ENCODE measurements at places on chromosomes 5 and 9. TPM values are rescaled to one million over a fixed set of nuclear protein-coding genes. Genes with fewer than 3 reads are reported as not detected.

DNA sequence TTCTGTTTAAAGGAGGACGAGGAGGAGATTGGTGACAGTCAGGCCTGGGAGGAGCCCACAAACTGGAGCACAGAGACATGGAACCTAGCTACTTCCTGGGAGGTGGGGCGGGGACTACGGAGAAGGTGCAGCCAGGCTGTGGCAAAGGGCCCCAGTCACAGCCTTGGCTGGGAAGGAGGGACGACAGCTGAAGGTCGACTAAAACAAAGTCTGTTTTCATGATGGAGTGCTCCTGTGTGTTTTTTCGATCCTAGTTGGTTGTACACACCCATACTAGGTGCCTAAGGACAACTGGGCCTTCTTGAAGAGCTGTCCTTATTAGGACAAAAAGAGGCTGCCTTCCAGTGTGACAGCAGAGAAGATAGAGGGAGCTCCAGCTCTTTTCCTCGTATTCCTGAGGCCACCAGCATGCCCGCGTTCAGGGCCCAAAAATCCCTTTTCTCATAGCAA lies 2.9 kb downstream of the CCDC107 start:
- H3K27ac ChIP-seq: peak overlapping the region; percentile 81
- H3K27me3 ChIP-seq: no peaks in the 10 kb centered on the region
- peak; percentile 57 for DNase-seq
- H3K4me1 ChIP-seq: no peaks in the 10 kb centered on the region
- H3K4me3 ChIP-seq: no peak overlapping the region

DNA sequence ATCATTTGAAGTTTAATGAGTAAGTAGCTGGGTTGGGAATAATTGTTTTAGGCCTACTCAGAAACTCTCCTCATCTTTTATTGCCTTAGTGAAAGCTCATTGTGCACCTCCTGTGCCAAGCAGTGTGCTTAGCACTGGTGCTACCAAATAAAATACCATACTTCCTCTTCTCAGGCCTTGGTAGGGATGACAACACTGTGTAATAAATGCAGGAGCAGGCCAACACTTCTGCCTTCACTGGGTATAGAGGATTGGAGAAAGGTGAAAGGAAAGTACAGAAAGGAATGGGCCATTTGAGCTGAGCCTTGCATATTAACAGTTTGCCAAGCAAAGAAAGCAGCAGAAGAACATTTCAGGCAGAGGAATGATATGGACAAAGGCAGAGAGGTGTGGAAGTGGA lies 285.7 kb downstream of the NR3C1 start:
- no peaks in the 10 kb centered on the region for H3K27me3 ChIP-seq
- DNase-seq: no peak
- no peaks in the 10 kb centered on the region for H3K4me1 ChIP-seq
- no peak overlapping the region for H3K4me3 ChIP-seq

- no peak for DNase-seq
- H3K4me3 ChIP-seq: no peak overlapping the region
- peaks cover 27% of the 10 kb centered on the region for H3K27me3 ChIP-seq
- no peaks in the 10 kb centered on the region for H3K4me1 ChIP-seq
Observed at GRCh38 chr5:144201588-144201987, 30.9 kb downstream of the KCTD16 start.

- H3K4me3 ChIP-seq: peak overlapping the region; percentile 31
- H3K36me3 ChIP-seq: no peaks in the 10 kb centered on the region
- no peaks in the 10 kb centered on the region for H3K27me3 ChIP-seq
- H3K4me1 ChIP-seq: no peaks in the 10 kb centered on the region
Observed at GRCh38 chr9:76691517-76692313, 72.5 kb upstream of the PCA3 start.

- H3K4me3 ChIP-seq: no peak overlapping the region
- H3K4me1 ChIP-seq: no peaks in the 10 kb centered on the region
- H3K27me3 ChIP-seq: no peaks in the 10 kb centered on the region
- H3K27ac ChIP-seq: no peak overlapping the region
- no peak for DNase-seq
Observed at GRCh38 chr5:74957906-74958305, 91.7 kb upstream of the FAM169A start.

GRCh38 chr9:135864447-135865049 lies 42.8 kb downstream of the CAMSAP1 start:
- no peak overlapping the region for H3K4me3 ChIP-seq
- H3K36me3 ChIP-seq: no peaks in the 10 kb centered on the region
- no peaks in the 10 kb centered on the region for H3K4me1 ChIP-seq
- DNase-seq: peak; percentile 24

- no peak overlapping the region for H3K4me3 ChIP-seq
- H3K27me3 ChIP-seq: no peaks in the 10 kb centered on the region
- no peak overlapping the region for H3K27ac ChIP-seq
Observed at GRCh38 chr5:135395451-135395850, 3.6 kb downstream of the MACROH2A1 start.

- DNase-seq: peak; percentile 71
- no peaks in the 10 kb centered on the region for H3K4me1 ChIP-seq
- peak overlapping the region; percentile 82 for H3K27ac ChIP-seq
- no peaks in the 10 kb centered on the region for H3K36me3 ChIP-seq
Observed at GRCh38 chr9:136539427-136540421, 6.1 kb downstream of the NOTCH1 start.

- H3K4me3 ChIP-seq: no peak overlapping the region
- H3K36me3 ChIP-seq: no peaks in the 10 kb centered on the region
- H3K4me1 ChIP-seq: no peaks in the 10 kb centered on the region
Observed at GRCh38 chr5:64497386-64497785, 8.4 kb upstream of the RGS7BP start.

DNA sequence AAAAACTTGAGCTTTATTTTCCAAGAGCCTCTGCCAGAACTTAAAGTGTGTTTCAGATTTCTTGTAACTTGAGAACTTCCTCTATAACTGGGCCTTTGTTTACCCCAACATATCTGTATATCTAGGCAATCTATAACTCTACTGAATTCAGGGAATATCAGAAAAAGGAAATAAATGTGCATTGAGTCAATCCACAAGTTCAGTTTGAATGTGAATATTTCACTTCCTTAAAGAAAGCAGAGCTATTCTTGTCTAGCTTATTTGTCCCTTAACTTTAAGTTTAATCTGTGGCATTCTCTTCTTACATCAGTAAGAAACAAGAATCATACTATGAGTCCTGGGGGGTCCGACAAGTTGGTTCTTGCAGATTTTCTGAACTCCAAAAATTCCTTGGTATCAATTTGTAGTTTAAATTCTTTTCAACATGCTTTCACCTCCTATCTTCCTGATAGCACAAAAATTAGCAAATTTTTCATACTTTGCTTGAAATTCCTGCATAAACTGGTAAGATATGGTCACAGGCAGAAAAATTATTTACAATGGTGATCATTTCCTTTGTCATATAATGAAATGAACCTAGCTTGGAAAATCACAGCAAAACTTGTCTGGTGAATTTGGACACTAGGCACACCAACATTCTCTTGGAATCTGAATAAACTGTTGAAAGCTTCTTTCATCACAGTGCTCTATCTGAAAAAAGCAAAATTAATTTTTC lies 19.8 kb upstream of the ITGA1 start:
- no peak for DNase-seq
- H3K27me3 ChIP-seq: no peaks in the 10 kb centered on the region
- H3K4me3 ChIP-seq: no peak overlapping the region
- no peaks in the 10 kb centered on the region for H3K36me3 ChIP-seq

DNA sequence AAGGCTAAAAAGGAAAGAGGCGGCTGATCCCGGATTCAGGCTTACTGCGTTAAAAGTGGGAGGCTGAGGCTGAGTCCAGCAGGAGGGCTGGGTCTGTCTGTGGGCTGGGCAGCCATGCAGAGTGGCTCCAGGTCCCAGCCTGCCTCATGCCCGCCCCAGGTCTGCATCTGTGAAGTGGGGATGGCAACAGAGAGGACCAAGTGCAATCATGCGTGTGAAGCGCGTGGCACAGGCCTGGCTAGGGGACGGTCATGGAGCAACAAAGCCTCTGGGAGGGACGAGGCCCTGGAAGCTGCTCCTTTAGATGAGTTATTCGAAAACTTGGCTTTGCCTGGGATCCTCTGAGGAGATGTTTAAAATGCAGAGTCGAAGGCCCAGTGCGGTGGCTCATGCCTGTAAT lies 30.4 kb upstream of the BARHL1 start:
- no peaks in the 10 kb centered on the region for H3K4me1 ChIP-seq
- no peaks in the 10 kb centered on the region for H3K36me3 ChIP-seq
- H3K27me3 ChIP-seq: no peaks in the 10 kb centered on the region
- no peak overlapping the region for H3K27ac ChIP-seq

DNA sequence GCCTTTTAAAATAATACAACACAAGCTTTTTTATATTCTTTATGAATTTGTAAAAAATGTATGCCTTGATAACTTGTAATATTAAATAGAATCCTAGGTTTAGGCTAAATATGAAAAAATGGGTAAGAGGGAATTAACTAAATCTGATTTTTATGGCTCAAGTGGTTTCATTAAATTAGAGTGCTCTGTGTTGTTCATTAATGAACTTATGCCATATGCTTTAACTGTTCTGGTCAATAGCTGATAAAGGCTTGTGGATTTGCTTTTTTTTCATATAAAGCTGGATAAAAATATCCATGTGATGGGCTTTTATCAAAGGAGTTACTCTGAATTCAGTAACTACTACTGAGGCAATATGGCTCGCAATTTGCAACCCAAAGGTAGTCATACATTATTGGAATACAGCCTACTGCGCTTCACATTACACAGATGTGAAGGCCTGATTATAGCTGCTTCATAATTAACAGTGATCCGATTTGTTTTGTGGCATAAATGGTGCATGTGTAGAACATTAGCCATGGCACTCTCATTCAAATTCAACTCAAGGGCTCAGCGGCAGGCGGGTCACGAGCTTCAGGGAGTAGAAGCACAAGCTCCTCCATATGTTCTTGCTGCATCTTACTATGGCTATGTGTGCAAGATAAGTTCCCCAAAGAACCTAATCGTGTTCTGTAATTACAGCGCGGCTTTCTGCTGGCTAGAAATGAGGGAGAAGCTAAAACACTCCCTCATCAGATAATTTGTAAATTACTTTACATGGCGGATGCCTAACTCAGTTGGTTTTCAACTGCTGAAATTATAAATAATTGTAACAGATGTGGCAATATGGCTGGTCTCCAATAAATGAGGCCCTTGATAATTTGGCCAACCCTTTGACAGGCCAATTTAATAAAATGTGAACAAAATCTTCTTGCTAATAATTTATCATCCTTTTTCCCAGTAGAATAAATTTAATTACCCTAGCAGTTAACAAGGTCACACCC lies 188.3 kb downstream of the CNTLN start:
- no peaks in the 10 kb centered on the region for H3K27me3 ChIP-seq
- no peaks in the 10 kb centered on the region for H3K4me1 ChIP-seq
- H3K4me3 ChIP-seq: no peak overlapping the region
- H3K27ac ChIP-seq: no peak overlapping the region

- DNase-seq: no peak
- H3K4me3 ChIP-seq: no peak overlapping the region
Observed at GRCh38 chr5:107058235-107058634, 612.5 kb downstream of the EFNA5 start.

DNA sequence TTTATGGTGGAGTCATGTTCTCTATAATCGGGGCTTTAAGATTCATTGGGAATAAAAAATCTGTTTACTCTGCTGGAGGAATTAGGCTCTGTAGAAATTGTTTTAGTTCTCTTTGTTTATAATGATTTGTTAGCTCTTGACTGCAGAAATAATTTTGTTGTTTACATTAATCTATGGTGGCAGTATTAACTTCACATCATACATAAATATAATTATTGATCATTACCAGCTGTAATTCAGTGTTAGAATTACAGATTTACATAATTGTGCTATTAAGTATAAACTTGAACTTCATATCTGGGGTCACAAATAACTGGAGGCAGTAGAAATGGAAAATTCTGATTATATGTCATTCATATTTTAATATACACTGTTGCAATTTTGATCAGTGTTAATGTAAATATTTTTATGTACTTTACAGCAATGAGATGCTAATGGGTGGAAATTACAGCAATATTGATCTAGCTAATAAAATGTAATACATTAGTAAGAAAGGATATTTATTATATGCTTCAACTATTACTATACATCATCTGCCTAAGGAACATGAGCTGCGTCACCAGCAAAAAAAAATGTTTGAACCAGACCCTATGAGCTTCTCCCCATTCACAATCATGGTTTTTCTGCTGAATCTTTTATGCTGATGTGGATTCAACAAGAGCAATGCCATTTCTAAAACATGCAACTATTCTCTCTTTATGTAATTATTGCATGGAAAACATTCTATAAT lies 846.6 kb downstream of the NR2F1-AS1 start:
- H3K27ac ChIP-seq: no peak overlapping the region
- H3K36me3 ChIP-seq: no peaks in the 10 kb centered on the region
- no peaks in the 10 kb centered on the region for H3K4me1 ChIP-seq
- no peak overlapping the region for H3K4me3 ChIP-seq
- DNase-seq: no peak

DNA sequence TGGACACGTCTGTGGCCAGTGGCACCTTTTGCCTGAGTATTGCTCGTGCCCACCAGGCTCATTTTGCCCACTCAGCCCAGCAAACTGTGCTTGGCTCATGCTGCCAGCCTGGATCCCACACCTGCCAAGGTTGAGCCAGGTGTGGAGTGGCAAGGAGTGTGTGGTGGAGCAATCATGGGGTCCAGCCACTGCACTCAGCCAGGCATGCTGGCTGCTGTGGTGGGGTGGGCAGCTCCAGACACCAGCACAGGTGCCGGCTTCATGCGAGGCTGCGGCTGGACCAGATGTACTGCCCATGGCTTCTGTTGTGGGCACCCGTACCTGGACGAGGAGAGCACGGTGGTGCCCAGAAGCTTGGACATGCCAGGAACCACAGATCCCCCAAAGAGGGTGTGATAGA lies 364.1 kb downstream of the TMEM38B start:
- H3K36me3 ChIP-seq: no peaks in the 10 kb centered on the region
- DNase-seq: no peak
- H3K27ac ChIP-seq: no peak overlapping the region
- no peak overlapping the region for H3K4me3 ChIP-seq

DNA sequence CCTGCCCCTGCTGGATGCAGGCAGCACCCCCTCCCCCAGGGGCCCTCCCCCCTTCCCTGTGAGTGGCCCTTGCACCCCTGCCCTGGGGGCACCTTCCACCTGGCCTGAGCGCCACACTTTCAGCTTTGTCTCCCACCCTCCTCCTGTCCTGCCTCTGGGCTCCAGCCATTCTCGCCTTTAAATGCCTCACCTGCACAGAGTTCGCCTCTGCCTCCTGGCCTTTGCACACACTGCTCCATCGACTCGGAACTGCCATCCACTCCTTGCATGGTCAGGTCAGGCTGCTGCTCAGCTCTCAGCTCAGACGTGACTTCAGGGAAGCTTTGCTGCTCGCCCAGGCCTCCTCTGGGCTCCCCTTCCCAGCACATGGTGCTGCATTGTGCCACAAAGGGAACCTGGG lies 10.2 kb downstream of the FAM163B start:
- H3K27me3 ChIP-seq: peaks cover 30% of the 10 kb centered on the region
- DNase-seq: no peak
- H3K4me1 ChIP-seq: no peaks in the 10 kb centered on the region

GRCh38 chr9:119898316-119898715 lies 529.1 kb upstream of the BRINP1 start:
- H3K4me3 ChIP-seq: no peak overlapping the region
- no peak for DNase-seq
- no peaks in the 10 kb centered on the region for H3K4me1 ChIP-seq

GRCh38 chr5:159051421-159052282 lies 48.1 kb downstream of the EBF1 start:
- H3K36me3 ChIP-seq: no peaks in the 10 kb centered on the region

Gene ADAMTS19
- total RNA-seq: not detected

Gene OR1J4
- total RNA-seq: not detected

Gene OR13C3
- total RNA-seq: not detected

Gene FBP2
- not detected for total RNA-seq

Gene NDST1
- total RNA-seq: 92.3 TPM

Gene HMMR
- 3.5 TPM for total RNA-seq

Gene HTR4
- 0.66 TPM for total RNA-seq

Gene FOXD4L4
- total RNA-seq: 0.32 TPM

Gene SLC34A1
- total RNA-seq: not detected

Gene PCDHB16
- total RNA-seq: 11.8 TPM

Gene CNTNAP3
- 23.9 TPM for total RNA-seq

Gene SKP2
- total RNA-seq: 11.1 TPM

Gene INSL6
- total RNA-seq: not detected

Gene PCDHGA1
- 1.3 TPM for total RNA-seq

Gene PNPLA7
- total RNA-seq: 17.3 TPM
